ENCODE measurements at places on chromosomes 5 and 9.

DNA sequence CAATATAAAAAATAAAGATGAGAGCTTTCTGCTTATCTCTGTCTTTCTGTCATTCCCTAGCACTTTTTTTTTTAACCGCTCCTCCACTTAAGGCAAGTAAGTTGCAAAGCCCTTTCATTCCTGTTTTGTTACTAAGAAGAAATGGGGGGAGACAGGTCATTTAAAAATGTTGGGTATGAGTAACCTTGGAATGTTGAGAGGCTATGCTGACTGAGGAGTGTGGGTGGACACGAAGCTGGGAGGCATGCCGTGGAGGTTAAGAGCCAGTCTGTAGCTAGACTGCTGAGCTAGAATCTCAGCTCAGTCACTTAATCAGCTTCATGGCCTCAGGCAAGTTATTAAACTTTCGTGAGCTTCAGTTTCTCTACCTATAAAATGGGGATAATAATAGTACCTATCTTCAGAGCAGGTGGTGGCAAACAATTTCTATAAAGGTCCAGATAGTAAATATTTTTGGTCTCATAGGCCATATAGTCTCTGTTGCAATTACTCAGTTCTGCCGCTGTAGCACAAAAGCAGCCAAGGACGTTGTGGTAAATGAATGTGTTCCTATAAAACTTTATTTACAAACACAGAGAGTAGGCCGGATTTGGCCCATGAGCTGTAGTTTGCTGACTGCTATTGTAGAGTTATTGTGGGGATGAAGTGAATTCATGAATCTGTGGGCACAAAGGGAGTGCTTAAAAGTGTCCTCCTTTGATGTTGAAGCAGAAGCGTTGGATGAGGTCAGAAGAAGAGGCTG is 220.0 kb downstream of the GABBR2 start:
- DNase-seq = no peak

- no peak for DNase-seq
Measured at GRCh38 chr5:158056130-158056825, 197.3 kb upstream of the CLINT1 start.

GRCh38 chr9:131798246-131798645 is 58.4 kb upstream of the RAPGEF1 start:
- DNase-seq = no peak

- DNase-seq = no peak
Measured at GRCh38 chr5:59519338-59519737, 374.2 kb downstream of the PDE4D start.

DNA sequence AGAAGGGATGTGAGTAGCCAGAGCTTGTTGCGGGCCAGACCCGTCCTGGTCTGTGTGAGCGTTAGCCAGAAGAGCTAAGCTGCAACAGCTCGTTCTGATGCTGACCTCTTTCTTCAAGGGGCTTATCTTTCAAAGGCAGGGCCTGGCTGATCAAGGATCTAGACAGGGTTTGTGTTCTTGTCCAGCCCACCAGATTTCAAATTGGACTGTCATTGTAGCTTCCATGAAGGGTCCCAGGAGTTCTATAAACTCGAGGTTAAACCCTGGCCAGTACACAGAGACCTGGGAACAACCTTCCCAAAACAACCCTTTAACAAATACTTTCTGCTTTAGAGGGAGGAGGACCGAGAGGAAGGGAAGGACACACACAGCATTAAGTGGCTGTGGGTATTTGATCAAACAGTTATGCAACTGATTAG is 153.0 kb upstream of the TUT7 start:
- no peak for DNase-seq
